ENCODE measurements at places on chromosomes 12 and 14. TPM values are rescaled to one million over a fixed set of nuclear protein-coding genes. Genes with fewer than 3 reads are reported as not detected.

The LGR5 gene
- not detected for total RNA-seq

The OTOGL gene
- 0.04 TPM for total RNA-seq

The RFX4 gene
- total RNA-seq = not detected

The WASHC3 gene
- 28.0 TPM for total RNA-seq

The SLC2A14 gene
- not detected for total RNA-seq

The VRK1 gene
- 47.6 TPM for total RNA-seq

The EFS gene
- not detected for total RNA-seq

The KCNJ8 gene
- 0.26 TPM for total RNA-seq

The GLT8D2 gene
- total RNA-seq = not detected

The RAPGEF3 gene
- 1.2 TPM for total RNA-seq

The ANKRD9 gene
- total RNA-seq = 4.7 TPM

The CTSG gene
- not detected for total RNA-seq

The SLC10A1 gene
- not detected for total RNA-seq

The ASIC1 gene
- total RNA-seq = 5.6 TPM

The KRT73 gene
- not detected for total RNA-seq

The RNASE1 gene
- 0.29 TPM for total RNA-seq

The FOXN4 gene
- 0.05 TPM for total RNA-seq

The TGM1 gene
- 0.68 TPM for total RNA-seq

The FAIM2 gene
- total RNA-seq = 0.04 TPM

The ADGRD1 gene
- total RNA-seq = 0.34 TPM

The KLRC3 gene
- not detected for total RNA-seq

The FSCB gene
- total RNA-seq = not detected

The SYT1 gene
- 7.7 TPM for total RNA-seq

The CLEC4E gene
- total RNA-seq = 0.38 TPM

The INHBC gene
- total RNA-seq = not detected

The KLRB1 gene
- not detected for total RNA-seq

The DBX2 gene
- total RNA-seq = not detected

The ADCY6 gene
- total RNA-seq = 11.4 TPM

The GZMH gene
- not detected for total RNA-seq

The AGAP2 gene
- 0.14 TPM for total RNA-seq

The PIANP gene
- total RNA-seq = 0.96 TPM

The LTBR gene
- total RNA-seq = 195 TPM

The JAG2 gene
- total RNA-seq = 24.2 TPM

The RAD51AP1 gene
- total RNA-seq = 21.7 TPM

The RTL1 gene
- total RNA-seq = 0.33 TPM

The NAV3 gene
- 15.7 TPM for total RNA-seq

The AKAP3 gene
- not detected for total RNA-seq

The FBXO34 gene
- total RNA-seq = 15.8 TPM

The SLC25A21 gene
- 0.89 TPM for total RNA-seq

The WIF1 gene
- not detected for total RNA-seq

All from A549 treated with DMSO at 1 μM for 4 hours (cell line).